ENCODE measurements at places on chromosomes 7 and 10.

DNA sequence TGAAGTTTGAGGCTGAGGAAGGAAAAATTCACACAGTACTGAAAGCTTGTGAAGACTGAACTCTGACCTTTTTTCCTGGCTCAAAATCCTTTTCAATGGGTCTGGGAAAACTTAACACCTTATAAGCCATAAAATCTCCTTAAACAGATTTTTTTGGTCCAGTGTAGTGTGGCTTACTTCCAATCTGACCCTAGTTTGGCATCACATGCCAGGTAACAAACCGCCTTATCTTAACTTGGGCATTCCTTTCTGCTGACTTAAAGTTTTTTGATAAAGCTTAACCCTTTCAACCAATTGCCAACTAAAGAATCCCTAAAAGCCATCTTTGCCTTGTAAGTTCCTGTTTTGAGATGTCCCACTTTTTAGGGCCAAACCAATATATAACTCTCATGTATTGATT lies 13.2 kb upstream of the ITPRID1 start:
- DNase-seq, result no peak

GRCh38 chr10:51246156-51246555 lies 171.9 kb downstream of the PRKG1 start:
- DNase-seq, result no peak

- no peak for DNase-seq
These were observed 125.9 kb upstream of the NOBOX start for GRCh38 chr7:144529269-144529926.

- DNase-seq, result no peak
These were observed 712.5 kb upstream of the ANKRD30A start for GRCh38 chr10:36412942-36413341.

GRCh38 chr10:118698421-118698820 lies 56.3 kb downstream of the CACUL1 start:
- DNase-seq, result no peak

DNA sequence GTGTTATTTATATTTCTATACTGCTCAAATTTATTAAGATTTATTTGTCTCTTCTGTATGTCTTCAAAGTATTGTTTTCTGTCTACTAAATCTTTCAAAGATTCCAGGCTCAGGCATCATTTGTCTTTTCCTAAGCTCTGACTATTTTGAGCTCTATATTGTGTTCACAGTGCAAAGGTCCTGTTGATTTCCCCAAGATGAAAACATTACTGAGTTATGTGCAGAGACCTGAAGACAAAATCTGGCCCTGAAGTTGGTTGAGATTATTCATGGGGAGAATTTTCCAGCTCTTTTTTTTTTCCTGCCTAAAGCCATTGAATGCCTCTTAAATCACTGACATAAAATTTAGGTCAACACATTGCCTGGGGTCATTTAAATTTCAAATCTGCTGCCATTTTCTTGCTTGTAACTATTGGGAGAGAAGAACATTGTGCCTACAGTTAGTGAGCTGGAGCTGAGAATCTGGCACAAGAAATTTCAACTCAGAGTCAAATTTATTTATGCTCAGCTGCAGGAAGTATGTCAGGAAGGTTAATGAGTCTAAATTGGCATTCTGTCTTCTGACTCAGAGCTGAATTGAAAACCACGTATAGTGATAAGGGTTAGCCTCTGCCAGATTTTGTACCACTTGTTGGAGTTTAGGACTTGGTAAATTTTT lies 31.6 kb downstream of the CSTF2T start:
- no peak for DNase-seq

GRCh38 chr7:13904007-13904406 lies 85.5 kb downstream of the ETV1 start:
- DNase-seq, result no peak

DNA sequence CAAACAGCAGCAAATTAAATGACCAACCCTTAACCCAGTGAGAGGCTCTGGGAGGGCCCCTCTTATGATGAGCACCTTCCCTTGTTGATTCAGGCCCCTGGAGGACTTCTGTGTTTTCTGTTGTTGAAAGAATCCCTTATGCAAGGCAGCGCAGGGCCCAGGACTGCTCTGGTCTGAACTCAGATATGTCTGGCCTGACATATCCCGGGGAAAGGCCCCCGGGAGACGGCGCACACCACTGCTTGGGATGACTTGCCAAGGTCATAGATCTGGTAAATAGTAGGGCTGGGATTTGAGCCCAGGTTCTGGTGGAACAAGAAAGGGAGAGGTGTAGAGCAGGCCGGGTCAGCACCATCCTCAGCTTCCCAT lies 124.0 kb downstream of the AOAH start:
- no peak for DNase-seq

GRCh38 chr10:42781893-42782445 lies 626 bp upstream of the BMS1 start:
- no peak for DNase-seq

DNA sequence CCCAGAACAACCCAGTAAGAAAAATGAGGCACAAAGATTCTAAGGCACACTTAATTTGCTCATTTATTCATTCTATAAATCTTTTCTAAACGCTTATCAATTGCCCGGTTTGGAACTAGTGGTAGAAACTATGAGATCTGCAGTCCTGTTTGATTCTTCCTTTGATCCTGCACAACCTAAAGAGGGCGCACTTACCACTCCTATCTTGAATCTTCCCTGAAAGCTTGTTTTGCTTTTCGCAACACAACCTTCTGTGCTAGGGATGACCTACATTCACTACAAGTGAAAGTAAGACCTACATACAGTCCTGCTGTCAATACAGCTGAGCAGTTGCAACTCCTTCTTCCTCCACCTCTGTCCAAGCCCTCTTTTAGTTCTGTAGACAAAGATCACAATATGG lies 12.6 kb upstream of the ARL4A start:
- DNase-seq, result peak; percentile 73

GRCh38 chr10:50395271-50395670 lies 144.0 kb upstream of the ASAH2 start:
- DNase-seq, result no peak

GRCh38 chr10:17643339-17643754 lies 604 bp upstream of the STAM start:
- peak; percentile 66 for DNase-seq
